Activated naive CD4-positive, alpha-beta T cell treated with anti-CD3 and anti-CD28 coated beads for 36 hours (primary cell): ENCODE measurements at places on chromosomes 4 and X.

DNA sequence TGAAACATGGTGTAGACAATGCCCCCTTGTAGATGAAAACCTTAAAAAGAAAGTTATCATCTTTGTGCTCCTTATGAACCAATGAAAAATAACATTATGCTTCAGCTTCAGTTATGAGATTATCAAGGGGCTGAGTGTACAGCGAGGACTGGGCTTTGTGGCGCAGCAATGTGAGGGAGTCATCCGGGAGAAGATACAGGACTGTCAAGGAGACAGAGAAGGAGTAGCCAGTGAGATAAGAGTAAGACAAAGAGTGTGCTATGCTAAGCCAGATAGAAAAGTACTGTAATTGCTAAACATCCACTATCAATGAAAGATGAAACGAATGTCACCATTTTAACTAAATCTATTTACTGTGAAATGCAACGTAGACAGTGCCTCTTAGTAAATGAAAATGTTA, 3.6 kb upstream of the KLHL15 start:
- DNase-seq = no peak

- peak; percentile 58 for DNase-seq
Observed at GRCh38 chrX:23959781-23960180, 52.0 kb downstream of the CXorf58 start.

DNA sequence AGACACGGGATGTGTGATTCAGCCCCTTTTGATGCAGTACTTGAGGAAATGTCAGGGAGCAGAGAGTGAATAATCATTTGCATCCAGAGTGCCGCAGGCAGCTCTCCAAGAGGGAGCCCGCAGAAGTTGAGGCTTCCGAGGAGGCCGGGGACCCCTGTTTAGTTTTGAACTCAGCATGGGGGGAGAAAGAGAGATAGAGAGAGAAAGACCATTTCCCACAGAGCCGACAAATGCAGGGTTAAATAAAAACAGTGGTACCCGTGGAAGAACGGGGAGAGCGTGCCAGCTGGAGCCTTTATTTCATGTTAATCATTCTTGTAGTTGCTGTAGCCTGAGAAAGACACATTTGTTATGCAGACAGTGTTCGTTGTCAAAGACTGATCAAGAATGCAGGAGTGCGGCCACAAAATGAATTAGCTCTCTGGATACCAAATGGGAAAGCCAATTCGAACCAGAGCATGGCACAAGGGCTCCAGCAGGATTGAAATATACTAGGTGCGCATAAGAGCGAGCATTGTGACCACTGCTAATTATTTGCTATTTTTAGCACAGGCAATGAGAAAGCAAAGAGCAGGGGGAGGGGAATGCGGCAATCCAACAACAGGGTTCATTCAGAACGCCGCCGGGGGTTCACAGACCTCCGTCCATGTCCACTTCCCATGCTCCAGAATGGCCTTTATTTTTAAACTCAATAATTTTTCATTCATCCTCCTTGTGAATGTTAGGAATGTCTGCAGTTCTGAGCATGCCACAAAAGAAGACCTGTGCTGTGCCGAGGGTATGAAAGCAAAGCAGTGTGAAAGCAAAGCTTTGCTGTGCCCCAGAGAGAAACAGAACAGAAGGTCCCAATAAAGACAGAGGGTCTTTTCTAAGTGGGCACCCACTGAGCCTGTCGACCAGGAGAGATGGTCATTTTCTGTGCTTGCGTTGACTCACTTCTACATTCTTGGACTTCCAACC, 243.9 kb upstream of the VCX3A start:
- no peak for DNase-seq

GRCh38 chr4:42453612-42454011, 56.3 kb downstream of the SHISA3 start:
- DNase-seq = no peak

DNA sequence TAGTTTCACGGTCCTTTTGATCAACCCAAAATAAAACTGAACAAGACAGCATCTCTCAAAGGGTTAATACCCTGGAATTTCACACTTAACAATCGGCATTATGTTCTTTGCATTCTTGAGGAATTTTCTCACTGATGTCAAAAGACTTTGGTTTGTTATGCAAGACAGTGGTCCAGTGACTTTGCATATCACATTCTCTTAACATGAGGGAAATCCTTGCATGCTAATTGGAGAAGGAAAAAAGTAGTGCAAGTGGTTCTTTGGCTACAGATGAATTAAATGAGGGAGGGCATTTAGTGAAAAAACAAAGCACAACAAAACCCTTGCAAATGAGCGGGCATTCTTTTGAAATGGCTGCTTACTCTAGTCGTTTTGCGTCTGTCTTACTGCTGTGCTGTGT, 105.1 kb upstream of the LIMCH1 start:
- no peak for DNase-seq

- no peak for DNase-seq
Observed at GRCh38 chr4:48693856-48694574, 86.1 kb downstream of the FRYL start.

DNA sequence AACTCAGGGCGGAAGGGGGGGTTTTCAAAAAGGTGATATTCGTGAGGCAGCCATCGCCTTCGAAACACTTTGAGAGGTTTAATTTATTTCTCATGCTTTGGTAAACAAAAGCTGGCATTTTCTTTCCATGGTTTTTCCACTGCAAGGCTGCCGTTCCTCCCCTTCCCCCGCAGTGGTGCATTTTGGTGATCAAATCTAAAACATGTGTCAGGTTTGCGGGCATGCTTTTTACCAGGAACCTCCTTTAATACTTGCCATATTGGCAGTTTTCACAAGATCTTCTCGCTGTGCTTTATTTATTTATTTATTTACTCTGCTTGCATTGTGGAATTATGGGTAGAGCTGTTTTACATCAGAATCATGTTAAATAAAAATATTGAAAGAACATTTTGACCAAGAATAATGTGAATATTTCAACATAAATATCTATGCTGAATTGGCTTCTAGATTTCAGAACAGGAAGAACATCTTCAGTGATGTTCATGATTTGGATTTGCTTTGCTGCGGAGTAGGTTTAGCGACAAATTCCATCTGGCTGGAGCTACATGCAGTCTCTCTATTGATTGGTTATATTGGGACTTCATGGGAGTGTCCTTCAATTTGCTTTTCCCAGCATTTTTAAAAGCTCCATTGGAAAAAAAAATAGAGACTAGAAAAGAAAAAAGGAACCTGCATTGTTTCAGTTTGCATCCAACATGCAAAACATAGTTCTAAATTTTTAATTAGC, 54.4 kb downstream of the STOX2 start:
- DNase-seq = no peak

- DNase-seq = no peak
Observed at GRCh38 chr4:97593248-97593647, 550.0 kb downstream of the STPG2 start.

DNA sequence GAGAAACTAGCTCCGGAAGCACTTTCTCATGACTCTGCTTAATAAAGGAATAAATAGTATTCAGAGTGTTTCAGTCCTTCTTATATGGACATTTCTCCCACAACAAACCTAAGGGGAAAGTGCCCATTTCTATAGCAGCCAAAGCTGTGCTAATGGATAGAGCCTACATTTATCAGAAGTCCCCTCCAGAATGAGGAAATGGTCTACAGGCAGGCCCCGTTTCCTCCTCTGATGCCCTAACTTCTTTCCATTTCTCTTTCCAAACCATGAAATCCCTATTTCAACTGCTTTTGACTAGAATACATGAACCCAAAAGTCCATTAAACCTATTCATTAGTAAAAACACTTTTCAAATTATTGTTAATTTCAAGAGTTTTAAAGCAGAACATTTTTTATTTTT, 4.5 kb downstream of the ACSL1 start:
- DNase-seq = no peak

GRCh38 chr4:18241727-18242126, 220.2 kb upstream of the LCORL start:
- no peak for DNase-seq

DNA sequence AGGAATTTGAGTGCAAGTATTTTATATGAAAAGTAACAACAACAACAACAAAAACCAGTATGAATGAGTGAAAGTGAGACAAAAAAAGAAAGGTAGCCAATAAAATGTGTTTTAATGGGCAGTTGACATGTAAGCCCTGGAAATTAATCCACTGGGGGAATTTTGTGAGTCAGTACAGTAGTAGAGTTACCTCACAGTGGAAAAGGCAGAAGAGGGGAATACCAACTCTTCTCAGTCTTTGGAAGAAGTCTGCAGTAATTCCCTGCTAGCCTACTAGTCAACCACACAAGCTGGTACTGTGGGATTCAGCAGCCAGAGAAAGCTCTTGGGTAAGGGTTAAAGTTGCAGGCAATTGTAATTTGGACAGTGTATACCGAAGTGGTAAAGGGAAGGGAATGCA, 76.3 kb upstream of the IL15 start:
- no peak for DNase-seq

GRCh38 chr4:52574036-52574435, 85.1 kb downstream of the USP46 start:
- no peak for DNase-seq

- no peak for DNase-seq
Observed at GRCh38 chr4:148077581-148077980, 345.7 kb downstream of the ARHGAP10 start.

DNA sequence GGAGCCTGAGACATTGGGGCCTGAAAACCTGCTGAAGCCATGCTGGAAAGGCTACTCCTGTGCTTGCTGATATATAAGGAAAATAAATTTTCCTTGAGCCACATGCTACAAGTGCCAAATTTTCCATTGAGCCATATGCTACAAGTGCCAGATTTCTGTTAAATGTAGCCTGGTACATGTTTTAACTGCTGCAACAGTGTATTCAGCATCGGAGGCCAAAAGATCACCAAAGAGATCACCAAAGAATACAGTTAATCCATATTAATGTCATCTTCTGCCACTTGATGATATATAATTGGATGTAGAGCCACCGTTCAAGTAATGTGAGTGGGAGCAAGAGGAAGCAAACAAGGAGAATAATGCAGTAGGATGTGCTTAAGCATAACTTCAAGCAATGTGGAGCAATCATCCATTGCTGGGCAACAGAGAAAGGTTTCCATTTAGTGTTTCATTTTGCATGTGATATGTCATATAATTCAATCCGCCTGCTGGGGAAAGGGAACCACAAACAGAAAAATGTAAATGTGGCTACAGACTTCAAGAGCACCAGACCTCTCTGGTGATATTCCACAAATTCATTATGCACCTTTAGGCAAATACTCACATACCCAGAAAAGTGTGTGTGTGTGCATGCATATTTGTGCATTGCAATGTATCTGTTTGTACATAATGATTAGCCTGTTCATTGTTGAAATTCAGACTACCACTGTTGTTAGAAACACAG, 295.9 kb downstream of the KCNIP4 start:
- DNase-seq = no peak

GRCh38 chrX:129958083-129958465, 24.4 kb upstream of the BCORL1 start:
- DNase-seq = no peak

DNA sequence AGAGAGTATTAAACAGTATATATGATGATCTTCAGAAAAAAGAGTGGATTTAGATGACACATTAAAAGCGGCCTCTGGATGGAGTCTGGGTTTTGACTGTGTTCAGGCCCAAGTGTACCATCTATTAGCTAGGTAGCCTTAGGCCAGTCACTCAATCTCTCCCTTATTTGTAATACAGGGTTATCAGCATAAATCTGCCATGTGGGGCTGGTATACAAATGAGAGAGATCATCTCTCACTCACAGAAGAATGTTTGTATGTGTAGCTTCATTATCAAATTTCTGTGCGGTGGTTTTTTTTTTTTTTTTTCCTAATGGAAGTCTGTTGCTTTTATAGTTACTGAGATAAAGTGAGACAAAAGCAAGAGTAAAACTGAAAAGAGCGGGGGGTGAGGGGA, 12.7 kb downstream of the SLC2A9 start:
- no peak for DNase-seq

DNA sequence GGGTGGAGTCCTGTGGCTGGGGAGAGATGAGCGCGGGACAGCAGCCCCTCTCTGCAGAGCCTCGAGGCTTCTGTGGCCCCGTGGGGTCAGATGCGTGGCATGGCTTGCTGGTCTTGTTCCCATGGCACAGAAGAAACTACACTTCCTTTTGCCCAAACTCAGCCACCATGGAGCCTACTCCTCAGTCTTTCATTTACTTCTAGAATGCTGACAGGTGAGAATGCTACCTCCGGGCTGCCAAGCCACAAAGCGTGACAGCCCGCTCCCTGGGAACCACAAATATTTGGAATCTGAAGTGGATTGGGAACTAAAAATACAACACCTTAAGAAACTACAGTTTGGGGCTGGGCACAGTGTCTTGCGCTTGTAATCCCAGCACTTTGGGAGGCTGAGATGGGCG, 98.0 kb downstream of the TRAPPC11 start:
- DNase-seq = no peak

- peak; percentile 48 for DNase-seq
Observed at GRCh38 chrX:30831082-30831481, 58.0 kb downstream of the TAB3 start.

DNA sequence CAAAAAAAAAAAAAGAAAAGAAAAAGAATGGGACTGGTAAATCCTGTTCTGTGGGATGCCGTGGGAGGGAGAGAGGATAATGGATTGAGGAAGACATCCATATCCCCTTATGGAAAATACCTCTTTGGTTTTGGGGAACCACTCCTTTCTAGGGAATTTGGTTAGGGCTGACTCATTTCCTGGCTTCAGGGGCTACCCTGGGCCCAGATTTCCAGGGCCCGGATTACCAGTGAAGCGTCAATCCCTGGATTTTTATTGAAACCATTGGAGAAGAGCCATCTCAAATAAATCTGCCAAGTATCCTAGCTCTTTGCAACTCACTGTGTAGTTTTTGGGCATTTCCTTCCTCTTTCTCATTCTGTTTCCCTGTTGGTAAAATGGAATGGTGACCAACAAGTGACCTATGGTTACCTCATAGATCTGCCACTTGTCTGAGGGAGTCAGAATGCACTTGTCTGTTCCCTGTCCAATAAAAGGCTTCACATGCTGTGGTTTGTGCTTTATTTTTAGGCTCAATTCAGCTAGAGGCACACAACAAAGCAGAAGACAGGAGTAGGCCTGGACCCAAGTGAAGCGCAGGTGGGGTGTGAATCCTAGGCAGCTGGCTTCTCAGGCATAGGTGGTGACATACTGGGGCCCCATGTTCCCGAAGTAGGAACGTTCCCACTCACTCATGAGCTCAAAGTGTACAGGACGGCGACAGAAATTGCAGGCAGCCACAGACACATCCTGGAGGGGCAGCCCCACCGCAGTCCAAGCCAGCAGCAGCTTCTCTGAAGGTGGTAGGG, 8.6 kb downstream of the APEX2 start:
- peak; percentile 45 for DNase-seq
